ENCODE measurements at places on chromosomes 7 and 10. TPM values are rescaled to one million over a fixed set of nuclear protein-coding genes. Genes with fewer than 3 reads are reported as not detected.

The ITGA8 gene
- total RNA-seq = 0.18 TPM

The LRIT1 gene
- total RNA-seq = not detected

The GRM3 gene
- not detected for total RNA-seq

The EGR2 gene
- 0.82 TPM for total RNA-seq

The SPAM1 gene
- total RNA-seq = not detected

The LAMB4 gene
- total RNA-seq = not detected

The PTPRN2 gene
- 1.1 TPM for total RNA-seq

- no peak for DNase-seq
Measured at GRCh38 chr7:120920591-120921274, 29.8 kb upstream of the ING3 start.

DNA sequence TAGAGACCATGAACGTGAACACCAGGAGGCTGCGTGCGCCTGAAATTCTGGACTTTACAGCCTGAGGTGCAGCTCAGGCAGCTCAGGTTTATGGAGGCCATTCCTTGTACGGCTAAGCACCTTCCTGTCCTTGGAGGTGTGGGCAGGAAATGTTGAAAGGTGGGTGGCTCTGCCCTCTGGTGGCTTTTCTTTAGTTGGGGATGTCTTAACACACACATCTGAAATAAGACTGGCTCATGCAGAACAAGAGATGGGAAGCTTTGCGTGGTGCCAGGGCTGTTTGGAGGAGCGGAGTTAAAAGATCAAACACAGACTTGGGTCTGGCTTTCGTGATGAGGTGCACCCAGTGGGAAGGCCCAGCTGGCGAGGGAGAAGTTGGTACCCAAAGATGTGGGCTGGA is 64.1 kb downstream of the DOCK1 start:
- no peak for DNase-seq

DNA sequence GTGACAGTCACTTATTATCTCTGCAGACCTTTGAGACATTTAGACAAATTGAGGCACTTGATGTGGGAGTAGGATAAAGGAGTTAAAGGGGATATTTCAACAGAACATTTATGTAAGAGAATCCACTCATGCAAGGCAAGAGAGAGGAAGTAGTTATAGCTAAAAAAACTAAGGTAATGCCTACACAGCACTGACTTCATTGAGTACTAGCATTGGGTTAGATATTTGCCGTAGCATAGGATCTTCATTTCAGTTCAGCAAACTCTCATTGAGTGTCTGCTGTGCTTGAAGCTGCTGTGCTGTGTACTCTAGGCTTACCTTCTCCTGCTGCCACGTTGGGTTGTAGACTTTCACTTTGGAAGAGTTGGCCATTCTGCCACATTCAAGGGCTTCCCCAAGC is 10.5 kb upstream of the ENTPD1 start:
- no peak for DNase-seq

- DNase-seq = no peak
Measured at GRCh38 chr7:36277249-36277542, 112.5 kb upstream of the ANLN start.

- no peak for DNase-seq
Measured at GRCh38 chr7:98186452-98187137, 24.6 kb upstream of the BHLHA15 start.

- no peak for DNase-seq
Measured at GRCh38 chr7:85102813-85103350, 84.0 kb downstream of the SEMA3D start.

- no peak for DNase-seq
Measured at GRCh38 chr7:108600399-108600798, 30.7 kb downstream of the DNAJB9 start.

GRCh38 chr7:65216469-65216868 is 157.2 kb upstream of the ZNF92 start:
- peak; percentile 17 for DNase-seq

GRCh38 chr7:34322841-34323240 is 335.2 kb upstream of the NPSR1 start:
- no peak for DNase-seq

DNA sequence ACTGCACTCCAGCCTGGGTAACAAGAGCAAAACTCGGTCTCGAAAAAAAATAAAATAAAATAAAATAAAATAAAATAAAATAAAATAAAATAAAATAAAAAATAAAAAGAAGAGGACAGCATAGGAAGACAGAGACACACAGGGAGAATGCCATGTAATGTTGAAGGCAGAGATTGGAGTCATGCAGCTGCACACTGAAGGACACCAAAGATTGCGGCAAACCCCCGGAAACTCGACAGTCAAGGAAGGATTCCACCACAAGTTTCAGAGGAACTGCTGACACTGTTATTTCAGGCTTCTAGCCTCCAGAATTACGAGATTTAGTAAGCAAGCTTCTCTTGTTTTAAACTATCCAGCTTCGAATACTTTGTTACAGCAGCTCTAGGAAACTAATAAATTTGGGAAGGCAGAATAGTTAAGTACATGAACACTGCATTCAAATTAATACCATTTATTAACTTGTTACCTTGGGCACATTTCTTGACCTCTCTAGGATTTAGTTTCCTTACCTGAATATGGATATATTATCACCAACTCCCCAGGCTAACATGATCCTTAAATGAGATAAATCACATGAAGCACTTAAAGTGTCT is 9.5 kb downstream of the CPED1 start:
- DNase-seq = no peak

DNA sequence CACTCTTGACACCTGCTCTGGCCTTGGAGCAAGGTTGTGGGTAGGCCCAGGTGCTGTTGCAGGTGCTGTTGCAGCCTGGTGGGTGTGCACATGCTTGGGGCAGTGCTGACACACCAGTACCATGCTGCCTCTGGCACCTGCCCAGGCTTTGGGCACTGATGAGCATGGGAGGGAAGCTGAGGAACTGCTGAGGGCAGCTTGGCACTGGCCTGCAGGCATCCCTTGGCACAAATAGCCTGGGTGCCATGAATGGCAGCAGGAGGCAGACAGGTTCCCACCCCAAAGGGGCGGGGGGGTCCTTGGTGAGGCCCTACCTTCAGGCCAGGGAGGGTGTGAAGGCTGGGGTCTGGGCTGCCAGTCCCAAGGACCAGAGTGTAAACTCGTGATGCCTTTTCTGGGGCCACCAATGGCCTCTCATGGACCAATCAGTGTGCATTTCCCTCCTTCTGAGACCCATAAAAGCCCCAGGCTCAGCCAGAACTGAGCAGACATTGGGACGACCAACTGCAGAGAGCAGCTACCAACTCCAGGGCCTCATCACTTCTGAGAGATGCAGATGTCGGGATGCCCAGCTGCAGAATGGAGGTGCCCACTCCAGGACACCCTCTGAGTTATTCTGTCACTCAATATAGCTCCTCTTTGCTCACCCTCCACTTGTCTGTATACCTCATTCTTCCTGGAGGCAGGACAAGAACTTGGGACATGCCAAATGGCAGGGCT is 547.4 kb downstream of the ZWINT start:
- no peak for DNase-seq
